HFF-Myc (cell line): ENCODE measurements at places on chromosomes 2 and 18.
A peak's percentile ranks its signal among the peaks of the same experiment; 100 is the strongest.

- peak; percentile 69 for DNase-seq
These were observed 83.3 kb downstream of the DPP4 start for GRCh38 chr2:161990741-161991140.

GRCh38 chr2:57080035-57080434, 896.2 kb downstream of the CCDC85A start:
- no peak for DNase-seq

DNA sequence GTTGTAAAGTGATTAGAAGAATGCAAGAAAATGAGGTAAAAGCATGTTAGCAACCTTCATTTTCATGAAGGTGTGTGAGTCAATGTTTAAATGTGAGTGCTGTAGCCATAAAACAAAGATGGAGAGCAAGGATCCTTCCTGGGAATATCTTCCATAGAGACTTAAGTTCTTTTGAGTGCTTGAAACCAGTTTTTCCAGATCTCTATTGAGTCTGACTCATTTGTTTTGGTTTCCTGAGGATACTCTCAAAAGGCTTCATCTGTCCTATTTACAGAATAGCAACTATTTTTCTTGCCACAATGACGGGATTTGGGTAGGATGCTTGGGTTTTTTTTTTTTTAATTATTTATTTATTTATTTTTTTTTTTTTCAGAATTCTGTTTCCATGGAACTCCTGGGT, 45.9 kb upstream of the ASB1 start:
- DNase-seq = peak; percentile 27

DNA sequence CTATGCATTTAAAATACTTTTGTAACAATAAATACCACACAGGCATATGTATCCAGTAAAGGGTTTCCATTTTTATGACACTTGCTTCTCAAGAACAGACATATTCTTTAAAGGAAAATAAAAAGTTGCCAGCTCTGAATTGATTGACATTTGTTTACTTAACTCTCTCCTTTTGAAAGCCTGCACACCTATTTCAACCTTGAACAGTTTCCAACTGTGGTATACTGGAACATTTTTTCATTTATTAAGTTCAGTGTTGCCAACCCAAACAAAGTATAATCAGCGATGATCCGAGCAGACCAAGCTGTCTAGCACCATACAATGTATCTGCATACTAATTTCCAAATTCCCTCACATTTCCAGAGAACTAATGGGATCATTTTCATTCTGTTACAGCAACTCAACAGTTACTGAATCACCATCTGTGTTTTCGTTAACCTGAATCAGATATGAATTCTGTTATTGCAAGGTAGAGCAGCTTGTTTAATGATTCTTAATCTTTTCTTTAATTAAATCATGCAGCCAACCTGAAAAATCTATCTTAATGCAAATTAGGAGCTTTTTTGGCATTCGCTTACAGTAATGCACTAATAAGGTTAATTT, 725.5 kb upstream of the ZEB2 start:
- DNase-seq = no peak

- no peak for DNase-seq
These were observed 184.8 kb downstream of the NCK2 start for GRCh38 chr2:105929516-105929915.
